ENCODE measurements at places on chromosomes 7 and 10. TPM values are rescaled to one million over a fixed set of nuclear protein-coding genes. Genes with fewer than 3 reads are reported as not detected.

The CPA4 gene
- not detected for total RNA-seq

The AS3MT gene
- total RNA-seq: 0.35 TPM

The ZNF487 gene
- total RNA-seq: 2.5 TPM

GRCh38 chr7:104629408-104629807 is 301.0 kb downstream of the LHFPL3 start:
- DNase-seq: no peak

GRCh38 chr10:125782054-125782453 is 6.4 kb upstream of the MMP21 start:
- DNase-seq: no peak

DNA sequence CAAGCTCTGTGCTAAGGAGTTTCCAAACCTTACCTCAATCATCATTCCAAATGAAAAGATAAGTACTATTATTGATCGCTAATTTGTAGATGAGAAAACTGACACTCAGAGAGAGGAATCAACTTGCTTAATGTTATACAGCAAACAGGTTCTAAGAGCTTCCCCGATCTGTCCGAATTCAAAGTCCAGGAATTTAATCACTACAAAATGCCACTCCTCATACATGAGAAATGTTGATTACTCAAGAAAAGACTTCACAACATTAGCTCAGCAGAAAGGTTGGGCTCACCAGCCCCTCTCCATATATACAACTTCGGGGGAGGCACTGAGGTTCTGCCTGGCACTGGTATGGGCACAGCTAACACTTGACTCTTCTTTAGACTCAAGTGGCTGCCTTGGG is 80.7 kb downstream of the SLC16A9 start:
- no peak for DNase-seq
